ENCODE measurements at places on chromosomes 12 and 14.

DNA sequence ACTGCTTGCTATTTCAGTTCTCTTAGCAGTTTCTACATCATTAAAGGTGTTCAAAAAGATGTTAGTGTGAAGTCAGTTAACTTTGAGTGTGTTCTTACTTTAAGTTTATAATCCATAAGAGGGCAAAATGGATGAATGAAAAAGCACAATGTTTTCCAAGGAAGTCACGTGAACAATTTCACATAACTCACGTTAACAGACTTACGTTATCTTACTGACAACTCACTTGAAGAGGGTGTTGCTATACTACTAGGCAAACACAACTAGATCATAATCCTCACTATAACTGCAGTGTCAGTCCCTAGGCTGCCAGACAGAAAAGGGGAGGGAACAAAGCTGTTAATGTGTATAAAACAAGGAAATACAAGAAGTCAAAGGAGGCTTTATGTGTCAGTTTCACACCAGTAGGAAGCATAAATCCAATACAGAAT, 6.4 kb downstream of the SLC2A13 start:
- no peak for DNase-seq

DNA sequence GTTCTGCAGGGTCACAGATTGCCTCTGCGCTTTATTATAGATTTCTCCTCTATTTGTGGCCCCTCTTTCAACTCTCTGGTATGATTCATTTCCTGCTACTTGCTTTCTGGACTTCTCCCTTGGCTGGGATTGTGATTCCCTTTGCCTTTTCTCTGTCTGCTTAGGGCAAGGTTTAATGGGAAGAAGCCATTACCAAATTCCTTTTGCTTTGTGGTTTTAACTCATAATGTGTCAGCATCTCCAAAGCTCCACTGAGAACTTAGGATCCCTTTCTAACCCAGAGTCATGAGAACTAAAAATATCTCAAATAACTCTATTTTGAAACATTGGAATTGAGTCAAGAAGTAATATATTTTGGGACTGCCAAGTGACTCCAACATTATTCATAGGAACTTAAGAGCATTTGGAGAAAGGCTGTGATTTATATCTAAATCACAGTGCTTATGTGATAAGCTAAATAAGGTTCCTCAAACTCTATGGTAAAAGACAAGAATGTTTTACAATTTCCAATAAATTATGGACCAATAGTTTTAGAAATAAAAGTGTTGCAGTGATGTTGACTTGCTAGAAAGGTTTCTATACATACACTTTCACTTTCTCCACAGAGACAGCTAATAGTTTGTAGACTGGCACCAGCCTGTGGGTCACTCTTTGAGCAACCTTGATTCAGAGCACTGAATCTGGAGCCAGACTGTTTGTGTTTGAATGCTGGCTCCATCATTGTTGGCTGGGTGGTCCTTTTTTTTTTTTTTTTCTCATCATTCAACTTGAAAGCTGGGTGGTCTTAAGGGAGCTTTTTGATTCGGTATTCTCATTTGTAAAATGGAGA, 93.9 kb downstream of the DACT1 start:
- DNase-seq: no peak

DNA sequence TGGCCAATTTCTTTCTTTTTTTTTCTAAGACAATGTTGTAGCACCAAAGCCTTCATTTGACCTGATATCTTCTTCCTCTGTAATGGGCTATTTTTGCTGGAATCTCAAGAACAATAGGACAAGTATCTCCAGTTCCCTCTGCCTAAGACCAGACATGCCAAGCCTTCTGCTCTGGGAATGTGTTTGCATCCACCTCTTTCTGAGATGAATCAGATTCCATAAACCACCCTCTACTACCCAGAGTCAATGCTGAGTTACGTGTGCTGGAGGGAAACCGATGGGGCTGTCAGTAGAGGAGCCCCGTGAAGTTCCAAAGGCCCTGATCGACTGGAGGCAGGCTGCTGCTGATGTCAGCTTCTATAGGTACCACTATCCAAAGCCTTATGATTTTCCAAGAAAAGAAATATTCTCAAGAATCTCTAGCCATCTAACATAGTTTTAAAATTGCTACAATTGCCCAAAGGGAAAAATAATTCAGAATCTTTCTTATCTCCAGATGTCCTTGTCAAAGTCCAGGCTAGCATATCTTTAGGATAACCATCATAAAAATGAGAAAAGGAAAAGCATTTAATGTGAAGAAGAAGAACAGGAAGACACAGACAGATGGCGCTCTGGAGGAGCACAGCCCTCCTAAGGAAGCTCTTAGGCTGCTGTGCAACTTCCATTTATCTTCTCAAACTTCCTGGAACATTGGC, 101.9 kb downstream of the SLC8A3 start:
- no peak for DNase-seq

GRCh38 chr14:53491884-53492277, 338.8 kb upstream of the DDHD1 start:
- no peak for DNase-seq

DNA sequence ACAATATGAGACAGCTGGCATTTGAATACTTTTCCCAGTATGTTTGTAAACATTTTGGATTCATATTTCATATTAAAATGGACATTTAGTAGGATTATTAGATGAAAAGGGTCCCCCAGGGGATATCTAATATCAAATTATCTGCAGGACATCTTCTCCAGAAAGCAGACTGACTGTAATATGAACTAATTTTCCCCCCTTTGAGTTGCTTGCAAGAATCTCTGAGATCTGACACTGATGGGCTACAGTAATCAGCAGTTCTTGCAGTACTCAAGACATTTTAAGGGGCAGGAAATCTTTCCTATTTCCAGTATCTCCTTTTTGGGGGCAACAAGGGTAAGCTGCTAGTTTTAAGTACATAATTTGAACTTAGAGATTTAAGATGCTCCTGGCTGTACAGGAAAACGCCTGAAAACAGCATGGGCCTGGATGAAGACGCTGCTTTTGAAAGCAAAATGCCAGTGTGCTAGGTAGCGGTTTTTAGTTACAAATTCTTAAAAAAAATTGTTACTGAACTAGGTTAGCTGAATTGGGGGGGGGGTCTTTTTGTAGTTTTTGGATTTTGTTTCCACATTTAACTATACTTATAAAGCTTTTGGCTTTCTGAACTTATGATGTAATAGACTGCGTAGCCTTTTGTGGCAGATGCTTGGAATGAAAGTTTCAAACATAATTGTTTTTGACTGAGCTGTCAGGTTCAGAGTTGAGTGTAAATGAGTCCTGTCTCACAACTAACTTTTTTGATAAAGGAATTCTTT, 2.2 kb downstream of the FRMD6 start:
- DNase-seq: no peak

- no peak for DNase-seq
Measured at GRCh38 chr14:99679996-99680395, 4.1 kb upstream of the CYP46A1 start.

DNA sequence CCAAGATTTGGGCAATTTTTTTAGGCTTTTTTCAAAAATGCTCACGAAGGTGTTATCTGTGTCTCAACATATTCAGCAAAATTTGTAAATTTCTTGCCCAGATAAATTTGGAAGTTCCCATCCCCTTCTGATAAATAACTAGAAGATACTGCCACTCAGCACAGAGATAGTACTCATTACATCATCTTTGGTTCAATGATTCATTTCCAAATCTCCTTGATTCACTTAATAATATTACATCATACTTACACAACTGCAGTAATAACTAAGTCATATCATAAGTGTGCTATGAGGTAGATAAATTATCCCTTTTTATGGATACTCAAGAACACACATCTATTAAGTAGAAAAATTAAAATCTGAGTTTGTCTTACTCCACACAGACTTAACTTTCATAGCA, 89.4 kb downstream of the RPAP3 start:
- no peak for DNase-seq

Data from NCI-H510A (cell line).